Type B pancreatic cell (in vitro differentiated cells): ENCODE measurements at places on chromosomes 2 and 18.

GRCh38 chr2:131682122-131682944 lies 154.6 kb downstream of the CCDC74A start:
- DNase-seq, result peak; percentile 78

DNA sequence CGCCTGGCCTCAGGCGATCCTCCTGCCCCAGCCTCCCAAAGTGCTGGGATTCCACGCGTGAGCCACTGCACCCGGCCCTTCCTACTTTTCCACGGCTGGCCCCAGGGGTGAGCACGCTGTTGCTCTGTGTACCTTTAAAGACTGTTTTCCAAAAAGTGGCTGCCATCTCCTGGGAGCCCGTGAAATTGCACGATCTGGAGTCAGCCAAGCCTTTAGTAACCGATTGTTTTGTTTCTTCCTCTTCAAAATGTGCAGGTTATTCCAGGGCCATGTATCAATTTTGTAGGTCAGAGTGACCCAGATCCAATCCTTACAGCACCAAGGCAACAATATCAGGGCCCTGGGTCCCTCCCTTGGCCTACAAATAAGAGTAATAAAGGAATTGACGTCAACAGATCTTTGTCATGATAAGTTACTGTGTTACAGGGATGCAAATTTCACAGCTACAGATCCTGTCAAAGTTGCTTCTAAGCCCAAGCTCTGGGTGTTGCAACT lies 135.6 kb upstream of the ZNF236 start:
- DNase-seq, result no peak

- DNase-seq, result no peak
Observed at GRCh38 chr2:95068256-95068655, 42.7 kb downstream of the MAL start.

DNA sequence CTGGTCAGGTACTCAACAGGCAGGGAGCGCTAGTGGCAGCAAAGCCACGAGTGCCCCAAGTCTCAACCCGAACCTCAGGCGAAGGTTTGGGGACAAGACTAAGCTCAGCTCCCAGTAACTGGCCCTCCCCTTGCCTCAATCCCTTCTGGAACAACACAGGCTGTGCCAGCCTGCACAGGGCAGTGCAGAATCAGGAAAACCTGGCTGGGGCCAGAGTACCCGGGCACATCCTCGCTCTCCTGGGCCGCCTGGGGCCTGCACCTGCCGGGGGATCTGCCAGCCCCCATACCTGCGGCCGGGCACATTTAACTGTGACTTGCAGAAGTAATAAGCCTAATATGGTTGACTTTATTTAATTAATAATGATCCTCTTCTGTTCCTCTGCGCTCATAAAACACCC lies 60.6 kb downstream of the GBX2 start:
- DNase-seq, result no peak

- DNase-seq, result no peak
Observed at GRCh38 chr2:186526281-186526680, 40.2 kb downstream of the ZC3H15 start.

GRCh38 chr18:63164396-63164795 lies 155.2 kb downstream of the BCL2 start:
- DNase-seq, result no peak

- no peak for DNase-seq
Observed at GRCh38 chr2:56113382-56113975, 70.3 kb upstream of the CCDC85A start.

GRCh38 chr2:236040600-236041328 lies 127.4 kb downstream of the GBX2 start:
- DNase-seq, result no peak

DNA sequence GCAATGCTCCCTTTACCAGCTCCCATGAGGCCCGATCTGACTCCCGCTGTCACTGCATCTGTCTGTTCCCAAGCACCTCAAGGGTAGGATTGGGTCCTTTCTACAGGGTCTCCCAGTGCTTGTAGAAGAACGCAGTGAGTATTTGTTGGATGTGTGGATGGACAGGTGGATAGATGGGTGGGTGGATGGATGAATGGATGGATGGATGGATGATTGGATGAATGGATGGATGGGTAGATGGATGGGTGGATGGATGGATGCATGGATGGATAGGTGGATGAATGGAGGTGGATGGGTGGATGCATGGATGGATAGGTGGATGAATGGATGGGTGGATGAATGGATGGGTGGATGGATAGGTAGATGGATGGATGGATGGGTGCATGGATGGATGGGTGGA lies 91.6 kb downstream of the HS1BP3 start:
- no peak for DNase-seq

DNA sequence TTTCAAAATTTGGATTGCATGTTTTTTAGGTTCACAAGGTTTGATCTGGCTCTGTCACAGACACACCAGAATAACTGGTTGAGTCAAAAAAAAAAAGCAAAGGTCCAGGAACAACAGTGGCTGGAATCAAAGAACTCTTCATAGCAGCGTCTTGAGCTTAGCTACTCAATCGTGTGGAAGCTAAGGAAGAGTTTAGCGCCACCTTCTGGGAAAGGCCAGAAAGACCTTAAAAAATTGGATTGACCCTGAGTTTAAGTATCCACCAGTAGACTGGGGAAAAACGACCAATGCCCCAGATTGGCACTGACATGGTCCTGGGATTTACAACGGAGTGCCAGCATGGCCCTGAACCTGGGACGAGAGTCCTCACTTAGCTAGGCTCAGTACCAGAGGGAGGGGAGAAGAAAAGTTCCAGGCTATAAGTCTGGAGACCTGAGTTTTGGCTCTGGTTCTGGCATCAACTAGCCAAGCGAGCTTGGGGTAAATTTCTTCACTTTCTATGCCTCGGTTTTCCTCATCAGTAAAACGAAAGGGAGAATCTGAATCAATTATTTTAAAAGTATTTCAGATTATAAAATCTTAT lies 71.1 kb upstream of the TFCP2L1 start:
- no peak for DNase-seq

DNA sequence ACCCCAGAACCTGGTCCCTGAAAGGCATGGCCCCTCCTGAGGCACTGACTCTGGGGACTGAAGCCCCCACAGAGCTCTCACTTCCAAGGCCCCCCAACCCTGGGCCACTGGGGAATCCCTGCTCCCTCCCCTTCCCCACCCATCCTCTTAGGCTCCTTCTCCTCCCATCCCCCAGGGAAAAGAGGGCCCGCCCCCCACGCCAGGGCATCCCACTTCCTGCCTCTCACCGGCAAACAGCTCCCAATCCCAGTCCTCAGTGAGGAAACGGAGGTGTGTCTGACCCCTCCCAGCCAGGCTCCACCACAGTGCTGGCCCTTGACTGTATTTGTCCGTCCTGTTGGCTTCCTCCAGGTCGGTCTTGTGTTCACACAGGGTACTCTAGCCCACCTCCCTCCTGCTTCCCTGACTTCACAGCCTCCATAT lies 35.0 kb upstream of the PTMA start:
- DNase-seq, result no peak

DNA sequence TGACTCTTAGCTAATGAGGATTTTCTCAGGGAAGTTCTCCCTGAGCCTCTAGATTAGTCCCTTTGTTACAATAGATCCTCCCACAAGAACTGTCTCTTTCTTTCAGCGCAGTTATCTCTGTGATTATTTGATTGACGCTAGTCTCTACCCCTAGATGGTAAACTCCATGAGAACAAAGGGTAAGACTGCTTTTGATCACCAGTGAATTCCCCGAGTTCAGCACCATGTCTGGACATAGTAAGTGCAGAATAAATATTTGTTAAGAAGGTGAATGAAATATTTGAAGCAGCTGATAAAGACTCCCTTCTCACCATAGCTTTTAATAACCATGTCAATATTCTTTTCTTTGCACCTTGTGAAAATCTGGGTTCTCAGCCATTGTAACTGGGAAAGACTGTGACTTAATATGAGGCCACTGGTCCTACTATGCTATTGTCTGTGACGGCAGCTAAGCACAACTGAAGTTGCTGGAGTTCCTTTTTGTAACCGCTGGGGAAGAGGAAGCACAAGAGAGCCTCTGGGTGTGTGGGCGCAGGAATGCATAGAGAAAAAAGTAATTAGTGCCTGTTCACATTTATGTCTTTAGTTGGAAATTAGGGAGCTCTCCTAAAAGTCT lies 214.7 kb downstream of the TGIF1 start:
- DNase-seq, result no peak
